ENCODE measurements at places on chromosomes 6 and 20. TPM values are rescaled to one million over a fixed set of nuclear protein-coding genes. Genes with fewer than 3 reads are reported as not detected.

Gene NOTCH4
- total RNA-seq: 35.2 TPM

Gene RIPOR3
- total RNA-seq: 8.0 TPM

Gene FIG4
- total RNA-seq: 26.7 TPM

Gene ULBP3
- total RNA-seq: 0.39 TPM

Gene RAB23
- total RNA-seq: 59.2 TPM

Gene OR10C1
- not detected for total RNA-seq

Gene DPPA5
- total RNA-seq: not detected

Gene PNLDC1
- total RNA-seq: 0.26 TPM

Gene SENP6
- 141 TPM for total RNA-seq

Gene SERAC1
- total RNA-seq: 10.9 TPM

Gene KCNQ5
- total RNA-seq: 4.4 TPM

Gene SAMHD1
- total RNA-seq: 127 TPM

Gene RAB5IF
- total RNA-seq: 48.1 TPM

Gene TRDN
- 0.33 TPM for total RNA-seq

Gene CPNE5
- 13.1 TPM for total RNA-seq

Gene BPIFA1
- total RNA-seq: not detected

Gene SMIM26
- 51.5 TPM for total RNA-seq

Gene SAMD5
- 2.1 TPM for total RNA-seq

Gene HLA-DRA
- 605 TPM for total RNA-seq

Gene TSPO2
- total RNA-seq: not detected
